T-cell (primary cell): ENCODE measurements at places on chromosomes 6 and 20. TPM values are rescaled to one million over a fixed set of nuclear protein-coding genes. Genes with fewer than 3 reads are reported as not detected.

KIFC1 gene
- 1.1 TPM for total RNA-seq

JPH2 gene
- total RNA-seq: 0.15 TPM

DNAH8 gene
- total RNA-seq: 0.07 TPM

DNA sequence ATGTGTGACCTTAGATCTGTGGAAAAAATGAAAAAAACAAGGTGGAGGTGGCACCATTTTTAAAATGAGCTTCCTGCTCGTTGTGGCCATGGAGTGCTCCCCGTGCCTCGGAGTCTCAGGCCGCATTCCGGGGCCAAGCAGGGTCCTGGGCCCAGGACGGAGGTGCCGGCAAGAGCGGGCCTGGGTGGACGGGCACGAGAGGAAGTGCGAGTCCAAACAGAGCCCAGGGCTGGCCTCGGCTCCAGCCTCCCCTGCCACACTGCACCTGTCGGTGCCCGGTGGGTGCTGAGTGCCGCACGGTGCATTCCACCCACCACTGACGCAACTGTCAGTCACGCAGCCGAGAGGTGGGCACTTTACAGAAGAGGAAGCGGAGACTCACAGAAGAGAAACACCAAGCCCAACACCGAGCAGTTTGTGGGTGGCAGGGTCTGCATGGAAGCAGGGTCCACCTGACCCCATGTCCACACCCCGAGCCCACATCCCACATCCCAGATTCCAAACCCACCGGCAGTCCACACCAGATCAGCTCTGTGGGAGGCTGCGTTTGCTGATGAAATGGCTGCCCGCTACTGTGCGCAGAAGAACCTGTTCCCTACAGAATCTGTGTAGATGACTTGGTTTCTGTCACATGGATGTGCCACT is 97.7 kb downstream of the PSMB1 start:
- no peak overlapping the region for H3K27ac ChIP-seq
- no peaks in the 10 kb centered on the region for H3K36me3 ChIP-seq
- no peak for DNase-seq
- H3K4me1 ChIP-seq: no peaks in the 10 kb centered on the region

- H3K27ac ChIP-seq: no peak overlapping the region
- H3K4me3 ChIP-seq: no peak overlapping the region
- no peak for DNase-seq
- no peaks in the 10 kb centered on the region for H3K27me3 ChIP-seq
- no peaks in the 10 kb centered on the region for H3K4me1 ChIP-seq
Observed at GRCh38 chr6:44010411-44011349, 116.6 kb downstream of the MRPL14 start.

DNA sequence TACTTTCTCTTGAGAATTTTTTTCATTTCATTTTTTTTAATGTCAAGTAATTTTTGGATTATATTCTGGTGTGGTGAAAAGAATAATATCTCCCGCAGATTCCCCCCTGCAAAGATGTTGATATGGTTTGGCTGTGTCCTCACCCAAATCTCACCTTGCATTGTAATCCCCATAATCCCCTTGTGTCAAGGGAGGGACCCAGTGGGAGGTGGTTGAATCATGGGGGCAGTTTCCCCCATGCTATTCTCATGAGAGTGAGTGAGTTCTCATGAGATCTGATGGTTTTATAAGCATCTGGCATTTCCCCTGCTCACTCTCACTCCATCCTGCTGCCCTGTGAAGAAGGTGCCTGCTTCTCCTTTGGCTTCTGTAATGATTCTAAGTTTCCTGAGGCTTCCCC is 58.7 kb upstream of the PMEPA1 start:
- no peaks in the 10 kb centered on the region for H3K36me3 ChIP-seq
- H3K4me1 ChIP-seq: no peaks in the 10 kb centered on the region
- no peak overlapping the region for H3K4me3 ChIP-seq
- H3K27ac ChIP-seq: no peak overlapping the region
- peaks cover 10% of the 10 kb centered on the region for H3K27me3 ChIP-seq

DNA sequence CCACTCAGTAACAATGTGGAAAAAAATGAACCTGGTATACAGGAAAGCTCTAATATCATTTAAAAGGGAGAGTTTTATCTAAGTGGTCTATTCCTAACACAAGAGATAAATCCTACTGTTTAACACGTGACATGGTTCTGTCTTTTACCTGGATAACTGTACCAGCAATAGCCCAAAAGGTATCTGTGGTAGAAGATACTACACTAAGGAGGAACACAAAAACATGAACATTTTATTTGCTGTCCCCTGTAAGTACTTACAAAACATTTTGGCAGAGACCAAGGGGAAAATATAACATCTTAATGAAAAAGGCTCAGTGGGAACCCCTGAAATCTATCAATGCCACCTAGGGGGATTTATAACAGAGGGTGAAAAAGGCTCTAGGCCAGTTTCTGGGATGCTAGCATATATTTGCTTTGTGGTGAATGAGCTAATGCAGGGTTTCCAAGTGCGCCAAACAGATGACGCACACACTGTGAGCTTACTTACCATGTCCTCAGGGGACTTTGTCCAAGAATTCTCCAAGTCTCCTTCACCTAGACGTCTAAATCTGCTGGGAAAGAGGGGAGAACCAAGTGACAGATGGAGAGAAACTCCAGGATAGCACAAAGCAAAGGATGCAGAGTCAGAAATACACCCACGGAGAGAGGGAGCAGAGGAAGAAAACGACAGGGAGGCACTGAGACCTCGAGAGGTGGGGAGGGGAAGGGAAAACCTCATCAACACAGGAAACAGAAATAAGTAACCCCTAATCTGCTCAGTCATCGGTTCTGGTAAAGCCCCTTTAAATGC is 147.9 kb upstream of the PRND start:
- H3K36me3 ChIP-seq: no peaks in the 10 kb centered on the region
- no peaks in the 10 kb centered on the region for H3K4me1 ChIP-seq
- H3K27me3 ChIP-seq: peaks cover 6% of the 10 kb centered on the region
- DNase-seq: no peak
- H3K27ac ChIP-seq: no peak overlapping the region

- no peak for DNase-seq
- H3K27me3 ChIP-seq: no peaks in the 10 kb centered on the region
- H3K36me3 ChIP-seq: no peaks in the 10 kb centered on the region
- peaks cover 27% of the 10 kb centered on the region for H3K4me1 ChIP-seq
- H3K4me3 ChIP-seq: no peak overlapping the region
- no peak overlapping the region for H3K27ac ChIP-seq
Observed at GRCh38 chr20:53678315-53678989, 84.8 kb upstream of the ZNF217 start.

- no peaks in the 10 kb centered on the region for H3K27me3 ChIP-seq
- H3K27ac ChIP-seq: no peak overlapping the region
- H3K36me3 ChIP-seq: peaks cover 5% of the 10 kb centered on the region
- peaks cover 5% of the 10 kb centered on the region for H3K4me1 ChIP-seq
- DNase-seq: no peak
Observed at GRCh38 chr20:531608-532007, 12.0 kb downstream of the CSNK2A1 start.
